GM19239 (cell line): ENCODE measurements at places on chromosomes 7 and 10.
A peak's percentile ranks its signal among the peaks of the same experiment; 100 is the strongest.

DNA sequence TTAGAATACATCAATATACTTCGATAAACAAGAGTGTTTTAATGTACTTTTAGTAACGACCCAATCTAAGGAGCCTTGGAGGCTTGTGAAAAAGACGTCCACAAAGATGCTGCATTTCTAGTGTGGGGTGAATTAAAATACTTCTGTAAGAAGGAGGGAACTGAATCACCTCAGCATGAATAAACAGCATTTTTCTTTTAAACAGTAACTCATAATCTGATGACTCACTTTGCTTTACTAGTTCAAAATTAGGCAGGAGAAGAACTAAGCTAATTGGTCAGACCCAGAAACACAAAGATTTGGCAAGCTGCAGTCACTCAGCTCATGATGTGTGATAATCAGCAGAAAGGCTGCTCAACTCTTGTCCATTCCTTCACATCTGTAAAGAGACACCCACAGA lies 24.2 kb downstream of the NCOA4 start:
- DNase-seq, result no peak

DNA sequence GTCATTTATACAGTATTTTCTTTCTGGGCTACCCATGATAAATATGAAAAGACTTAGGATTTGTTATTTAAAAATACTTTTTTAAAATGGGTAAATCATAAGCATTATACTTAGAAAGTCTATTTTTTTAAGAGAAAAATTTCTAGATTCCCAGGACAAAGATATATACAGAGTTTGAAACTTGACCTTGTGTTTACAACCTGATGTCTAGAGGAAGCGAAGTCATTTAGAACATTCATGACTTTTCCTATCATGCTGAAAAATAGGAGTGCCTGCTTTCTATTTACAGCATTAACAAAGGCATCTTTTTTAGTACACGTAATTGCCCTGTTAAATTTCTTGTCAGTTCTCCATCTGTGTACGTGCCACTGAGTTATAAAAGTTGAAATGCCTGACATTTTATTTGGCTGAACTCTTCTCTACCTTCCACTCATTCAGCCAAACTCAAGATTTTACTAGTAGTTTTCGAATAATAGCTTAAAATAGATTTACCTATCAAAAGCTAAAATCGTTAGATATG lies 23.0 kb downstream of the GNAT3 start:
- DNase-seq, result no peak

GRCh38 chr7:127530148-127530547 lies 55.2 kb downstream of the GCC1 start:
- DNase-seq, result no peak

GRCh38 chr7:22783421-22783820 lies 39.2 kb downstream of the TOMM7 start:
- DNase-seq, result no peak

DNA sequence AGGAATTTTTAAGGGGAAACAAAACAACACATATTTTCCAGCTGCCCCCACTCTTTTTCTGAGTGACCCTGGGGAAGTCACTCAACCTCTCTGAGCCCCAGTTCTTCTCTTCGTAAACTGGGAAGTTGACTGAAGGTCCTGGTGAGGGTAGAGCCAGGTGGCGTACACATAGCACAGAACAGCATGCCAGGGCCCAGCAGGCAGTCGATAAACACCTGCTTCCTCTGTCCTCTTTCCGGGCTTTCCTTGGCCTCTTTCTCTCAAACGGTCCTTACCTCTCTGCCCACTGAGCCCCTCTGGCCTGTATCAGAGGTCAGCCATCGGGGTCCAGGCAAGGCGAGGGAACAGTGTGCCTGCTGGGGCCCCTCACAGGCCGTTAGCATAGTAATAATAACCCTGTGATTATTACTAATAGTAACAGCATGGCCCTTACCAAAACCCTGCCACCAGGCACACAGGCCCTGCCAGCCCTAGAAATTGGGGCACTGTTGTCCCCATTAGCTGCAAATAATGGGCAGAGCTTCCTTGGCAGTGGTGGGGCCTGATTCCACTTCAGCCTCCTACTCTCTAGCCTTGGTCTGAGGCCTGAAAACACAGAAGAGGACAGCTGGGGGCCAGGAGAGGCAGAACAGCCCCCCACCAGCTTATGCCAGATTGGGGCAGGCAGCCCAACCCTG lies 37.3 kb upstream of the SLC29A3 start:
- DNase-seq, result no peak

- no peak for DNase-seq
Measured at GRCh38 chr7:134852625-134853024, 73.2 kb downstream of the CALD1 start.

GRCh38 chr10:3700531-3701076 lies 84.4 kb downstream of the KLF6 start:
- no peak for DNase-seq

DNA sequence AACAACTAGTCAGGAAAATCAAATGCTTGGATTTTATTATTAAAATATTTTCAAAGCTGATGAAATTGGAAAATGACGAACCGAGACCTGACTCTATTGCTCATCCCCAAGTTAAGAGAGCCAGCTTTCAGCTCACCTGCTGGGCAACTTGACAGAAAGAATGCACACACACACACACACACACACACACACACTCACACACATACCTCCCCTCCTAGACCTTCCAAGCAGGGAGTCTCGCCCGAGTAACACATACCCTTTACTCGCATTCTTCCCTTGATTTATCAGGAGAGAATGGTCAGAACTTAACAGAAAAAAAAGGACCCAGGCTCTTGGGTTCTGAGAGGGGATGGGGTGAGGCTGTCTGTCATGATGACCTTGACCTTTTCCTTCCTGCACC lies 19.1 kb downstream of the GPRIN2 start:
- DNase-seq, result no peak

GRCh38 chr7:47480576-47481538 lies 101.1 kb downstream of the TNS3 start:
- DNase-seq, result no peak

- no peak for DNase-seq
Measured at GRCh38 chr7:42495256-42495655, 258.2 kb upstream of the GLI3 start.

DNA sequence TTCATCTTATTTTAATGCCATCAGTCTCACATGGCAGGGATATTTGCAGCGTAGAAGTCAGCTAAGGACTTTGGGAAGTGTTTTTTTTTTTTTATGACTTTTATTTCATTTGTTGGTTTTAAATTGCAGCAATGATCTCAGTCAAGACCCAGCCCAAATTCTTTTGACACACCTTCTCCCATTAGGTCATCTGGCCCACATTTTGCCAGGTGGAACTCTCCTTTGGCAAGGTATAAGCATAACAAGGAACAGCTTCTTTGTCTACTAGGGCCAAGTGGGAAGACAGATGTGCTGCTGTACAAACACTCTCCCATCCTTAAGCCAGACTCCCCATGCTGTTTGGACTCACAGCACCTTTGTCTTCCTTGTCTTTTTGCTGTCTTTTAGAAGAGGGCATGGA lies 41.8 kb downstream of the PLEKHA8 start:
- no peak for DNase-seq

DNA sequence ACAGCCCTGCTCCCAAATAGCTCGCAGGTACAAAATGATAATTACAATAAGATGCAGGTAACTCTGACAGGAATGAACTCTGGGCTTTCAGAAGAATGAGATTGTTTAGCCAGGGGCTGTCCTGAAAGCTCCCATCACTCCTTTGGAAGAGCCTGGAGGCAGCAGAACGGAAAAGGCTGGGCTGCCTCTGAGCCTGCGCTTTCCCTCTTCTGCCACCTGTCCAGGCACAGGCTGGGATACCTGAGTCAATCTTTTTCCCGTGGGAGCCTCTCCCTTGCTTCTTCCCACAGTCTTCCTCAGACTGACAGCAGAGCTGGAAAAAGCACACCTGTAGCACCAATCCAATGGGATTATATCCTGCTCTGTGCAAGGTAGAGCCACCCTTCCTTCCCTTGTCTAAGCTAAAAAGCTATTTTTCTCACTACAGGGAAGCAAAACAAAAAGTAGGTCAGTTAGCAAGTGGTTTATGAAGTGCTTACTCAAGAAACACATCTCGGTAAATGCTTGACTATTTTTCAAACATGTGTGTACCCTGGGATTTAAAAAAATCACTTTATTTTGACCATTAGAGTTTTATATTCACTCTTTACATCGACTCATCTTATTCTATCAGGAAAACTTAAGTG lies 12.3 kb upstream of the CUL1 start:
- DNase-seq, result no peak

- DNase-seq, result no peak
Measured at GRCh38 chr10:66627156-66627555, 298.7 kb upstream of the LRRTM3 start.

GRCh38 chr10:124741281-124741921 lies 2.8 kb downstream of the FAM53B start:
- no peak for DNase-seq

- no peak for DNase-seq
Measured at GRCh38 chr7:77903597-77903996, 105.0 kb downstream of the PHTF2 start.

GRCh38 chr10:126066456-126066855 lies 170.1 kb downstream of the FANK1 start:
- no peak for DNase-seq

GRCh38 chr10:90274721-90275468 lies 573.5 kb downstream of the KIF20B start:
- no peak for DNase-seq

- no peak for DNase-seq
Measured at GRCh38 chr7:71466448-71467145, 334.7 kb downstream of the GALNT17 start.

- DNase-seq, result peak; percentile 52
Measured at GRCh38 chr7:155763691-155764437, 48.4 kb downstream of the SHH start.

GRCh38 chr10:122148876-122149560 lies 122.1 kb upstream of the BTBD16 start:
- DNase-seq, result no peak

DNA sequence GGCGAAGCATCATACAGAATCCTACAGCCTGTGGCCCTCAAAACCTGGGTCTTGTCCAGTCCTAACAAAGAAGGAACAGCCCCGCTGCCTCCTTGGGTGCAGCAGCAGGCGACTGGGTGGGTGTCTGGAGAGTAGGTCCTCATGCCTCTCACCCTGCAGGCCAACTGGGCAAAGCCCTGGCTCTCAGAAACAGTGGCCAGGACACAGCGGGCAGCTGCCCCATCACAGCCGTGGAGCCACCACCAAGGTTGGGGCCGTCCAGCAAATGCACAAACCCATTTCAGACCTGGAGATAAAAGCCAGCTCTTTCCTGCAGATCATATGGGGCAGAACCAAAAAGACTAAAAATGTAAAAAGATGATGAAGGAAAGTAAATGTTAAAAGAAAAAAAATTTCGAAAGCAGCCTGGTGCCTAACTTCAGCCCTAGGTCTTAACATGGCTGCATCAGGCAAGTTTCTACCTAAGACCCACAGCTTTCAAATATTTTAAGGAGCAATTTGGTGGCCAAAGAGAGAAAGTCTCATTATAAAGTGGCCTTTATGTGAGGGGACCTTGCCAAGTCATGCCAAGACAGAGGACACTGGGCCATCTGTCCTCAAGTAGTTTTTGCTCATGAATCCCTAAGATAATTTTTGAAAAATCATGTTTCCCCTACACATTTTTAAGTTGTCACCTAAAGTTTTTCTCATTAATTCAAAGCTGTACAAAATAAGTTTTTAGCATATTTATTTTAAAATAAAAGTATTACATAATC lies 142.1 kb downstream of the PAXIP1 start:
- no peak for DNase-seq

DNA sequence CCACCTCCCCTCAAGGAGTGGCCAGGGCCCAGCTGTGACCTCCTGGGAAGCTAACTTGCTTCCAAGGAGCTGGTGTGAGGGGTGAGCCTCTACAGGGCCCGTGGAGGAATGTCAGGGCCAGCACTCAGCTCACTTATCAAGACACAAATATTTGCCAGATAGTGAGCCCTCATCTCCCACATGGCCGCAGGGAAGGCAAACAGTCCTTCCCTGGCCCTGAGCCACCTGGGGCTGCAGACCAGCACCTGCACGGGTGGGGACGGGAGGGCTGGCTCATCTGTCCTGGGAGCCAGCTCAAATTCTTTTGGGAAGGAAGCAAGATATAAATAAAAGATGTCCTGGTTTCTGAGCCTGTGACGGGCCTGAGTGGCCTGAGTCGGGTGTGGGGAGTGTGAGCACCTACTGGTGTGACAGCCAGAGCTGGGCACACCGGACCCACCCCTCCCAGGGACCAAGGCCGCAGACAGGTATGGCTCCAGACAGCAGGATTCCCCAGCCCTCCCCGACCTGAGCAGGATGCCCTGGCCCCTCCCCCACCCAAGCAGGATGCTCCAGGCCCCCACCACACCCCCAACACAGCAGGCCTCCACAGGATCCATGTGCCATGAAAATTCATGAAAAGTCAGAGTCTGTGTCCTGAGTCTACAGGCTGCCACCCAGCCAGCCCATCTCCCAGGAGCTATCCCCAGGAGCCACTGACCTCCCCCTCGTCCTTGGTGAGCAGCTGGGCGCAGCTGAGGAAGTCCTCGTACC lies 148.0 kb downstream of the MAPK8 start:
- no peak for DNase-seq

- no peak for DNase-seq
Measured at GRCh38 chr7:78006063-78006755, 207.6 kb downstream of the PHTF2 start.

DNA sequence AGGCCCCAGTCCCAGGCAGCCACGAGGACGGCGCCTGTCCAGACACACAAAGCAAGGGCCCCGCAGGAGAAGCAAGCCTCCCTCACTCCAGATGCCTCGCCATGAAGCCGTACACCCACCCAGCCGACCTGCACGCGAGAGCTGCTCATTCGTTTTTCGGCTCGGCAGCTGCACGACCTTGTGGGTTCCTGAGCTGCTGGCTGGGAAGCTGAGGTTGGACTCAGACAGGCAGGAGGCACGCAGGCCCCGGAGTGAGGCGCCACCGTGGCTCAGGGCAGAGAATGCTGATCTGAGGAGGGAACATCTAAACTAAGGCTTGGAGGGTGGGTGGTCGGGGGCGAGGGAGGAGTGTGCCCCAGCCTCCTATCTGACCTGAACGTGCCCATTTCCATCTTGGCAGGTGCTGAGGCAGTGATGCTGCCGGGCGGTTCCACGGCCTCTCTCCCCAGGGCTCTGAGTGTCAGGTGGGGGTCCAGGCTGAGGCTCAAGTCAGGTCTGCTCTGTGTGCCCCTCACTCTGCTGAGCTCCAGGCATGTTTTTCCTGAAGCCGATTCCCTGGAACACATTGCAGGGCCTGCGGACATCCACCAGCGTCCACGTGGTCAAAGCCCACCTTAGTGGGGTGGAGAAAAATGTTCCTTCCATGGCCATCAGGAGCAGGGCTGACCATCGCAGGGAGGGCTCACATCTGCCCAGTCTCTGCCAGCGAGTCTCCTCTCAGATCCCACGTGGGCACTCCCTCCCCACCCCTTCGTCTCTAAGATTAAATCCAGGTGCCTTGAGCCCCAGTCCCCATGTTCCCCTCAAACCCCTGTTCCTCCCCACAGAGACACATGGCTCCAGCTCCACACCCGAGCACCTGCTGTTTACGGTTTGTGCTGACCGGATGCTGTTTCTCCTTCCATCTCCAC lies 28.1 kb upstream of the FAM20C start:
- DNase-seq, result no peak

DNA sequence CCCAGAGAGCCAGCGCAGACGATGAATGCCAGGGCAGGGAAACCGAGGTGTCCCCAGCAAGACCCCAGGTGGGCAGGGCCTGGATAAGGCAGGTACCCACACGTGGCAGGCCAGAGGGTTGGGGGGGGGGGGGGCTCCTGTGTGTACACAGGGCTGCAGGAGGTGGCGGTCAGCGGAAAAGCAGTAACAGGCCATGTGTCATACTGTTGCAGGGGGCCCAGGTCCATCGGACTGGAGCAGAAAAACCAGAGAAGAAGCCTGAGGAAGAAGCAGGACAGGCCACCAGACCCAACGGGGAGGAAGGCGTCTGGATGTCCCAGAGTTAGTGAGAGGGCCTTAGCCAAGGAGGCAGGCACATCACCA lies 116.3 kb downstream of the MAD1L1 start:
- no peak for DNase-seq
